ENCODE measurements at places on chromosomes 2 and 18.

DNA sequence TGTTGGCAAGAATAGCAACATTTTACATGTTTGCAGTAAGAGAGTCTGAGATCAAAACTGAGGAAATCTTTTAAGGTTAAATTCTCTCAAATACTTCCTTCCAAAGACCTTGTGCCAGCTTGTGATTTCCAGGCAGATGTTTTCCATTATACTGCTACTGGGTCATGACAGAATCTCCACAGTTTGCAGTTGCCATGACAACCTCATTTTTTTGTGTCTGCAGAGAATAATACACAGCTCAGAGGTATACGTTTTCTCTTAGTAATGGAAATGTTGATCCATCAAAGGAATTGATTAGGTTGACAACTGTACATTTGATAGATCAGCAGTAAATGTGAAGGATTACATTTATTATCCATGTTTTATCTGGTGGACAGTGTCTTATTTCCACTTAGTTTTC lies 29.1 kb upstream of the CSRNP3 start:
- no peak for DNase-seq

- DNase-seq, result no peak
These were observed 50.8 kb upstream of the SMAD7 start for GRCh38 chr18:49001587-49001986.

DNA sequence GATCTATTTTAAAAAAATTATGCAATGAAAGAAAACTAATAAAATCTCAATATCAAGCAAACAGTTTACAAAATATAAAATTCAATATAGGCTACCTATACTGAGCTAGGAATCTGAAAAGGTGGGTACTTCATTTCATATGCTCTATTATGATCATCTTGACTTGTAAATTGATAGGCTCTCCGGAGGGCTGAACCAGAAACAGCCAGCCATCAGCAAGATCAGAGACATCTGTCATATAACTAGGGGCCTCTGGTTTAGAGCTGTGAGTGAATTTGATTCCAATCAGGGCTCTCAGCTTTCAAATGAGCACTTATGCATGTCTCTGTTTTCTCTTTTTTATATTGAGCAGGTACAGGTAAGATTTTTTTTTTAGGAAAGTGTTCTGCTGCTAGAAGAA lies 114.2 kb downstream of the SPHKAP start:
- DNase-seq, result no peak

GRCh38 chr2:883803-884748 lies 66.6 kb upstream of the SNTG2 start:
- DNase-seq, result no peak

DNA sequence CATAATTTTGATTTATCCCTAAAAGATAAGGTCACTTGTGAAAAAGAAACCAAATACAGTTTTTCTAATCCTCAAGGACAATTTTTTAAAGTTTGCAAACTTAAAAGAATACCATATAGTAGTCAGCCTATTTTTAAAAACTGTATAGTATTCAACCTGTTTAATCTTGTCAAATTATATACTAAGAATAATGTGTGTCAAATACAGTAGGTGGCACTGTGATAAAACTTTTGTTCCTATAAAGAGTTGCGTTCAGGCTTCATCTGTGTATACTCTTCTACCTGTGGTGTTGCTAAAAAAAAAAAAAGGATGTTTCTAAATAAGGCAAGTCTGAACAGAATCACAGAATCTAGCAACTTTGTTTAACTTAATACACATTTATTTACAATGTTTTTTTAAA lies 68.6 kb downstream of the CCDC138 start:
- no peak for DNase-seq

GRCh38 chr2:175126661-175127060 lies 41.3 kb downstream of the ATF2 start:
- no peak for DNase-seq

GRCh38 chr2:200353120-200353519 lies 46.6 kb downstream of the SPATS2L start:
- DNase-seq, result no peak

- DNase-seq, result no peak
These were observed 127.9 kb downstream of the EVA1A start for GRCh38 chr2:75432761-75433361.

- DNase-seq, result no peak
These were observed 146.4 kb downstream of the MBD5 start for GRCh38 chr2:148167241-148167766.

DNA sequence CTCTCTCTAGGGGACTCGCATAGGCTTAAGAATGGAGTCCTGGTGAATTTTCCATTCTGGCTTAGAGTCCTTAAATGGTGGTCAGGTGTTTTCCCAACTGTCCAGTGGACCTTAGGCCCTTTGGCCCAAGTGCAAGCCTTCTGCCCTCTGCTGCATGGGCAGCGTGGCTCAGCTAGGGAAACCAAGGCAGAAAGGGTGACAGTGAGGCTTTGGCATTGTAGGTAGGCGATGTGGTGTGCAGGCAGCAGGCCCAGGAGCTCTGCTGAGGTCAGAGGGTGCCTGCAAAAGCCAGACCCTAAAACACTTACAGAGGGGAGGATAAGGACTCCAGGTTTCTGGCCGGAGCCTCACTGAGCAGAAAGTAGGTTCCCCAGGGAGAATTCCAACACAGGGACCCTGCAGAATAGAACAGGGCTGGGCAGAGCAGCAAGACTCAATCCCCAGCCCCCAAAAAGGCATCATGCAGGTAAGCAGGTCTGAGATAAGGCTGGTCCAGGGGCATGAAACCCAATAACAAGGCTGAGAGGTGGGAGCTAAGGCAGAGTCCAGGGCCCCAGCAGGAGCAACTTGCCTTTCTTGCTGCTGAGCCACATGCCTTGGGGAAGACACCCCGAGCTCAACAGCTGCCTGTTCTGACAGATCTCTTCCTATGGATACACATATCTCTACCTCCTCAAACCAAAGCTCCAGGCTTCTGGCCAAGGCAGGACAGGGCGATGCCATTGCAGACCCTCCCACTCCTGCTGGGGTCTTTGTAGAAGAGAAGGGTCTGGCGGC lies 199.7 kb downstream of the TNS1 start:
- DNase-seq, result no peak
